Activated naive CD4-positive, alpha-beta T cell (primary cell): ENCODE measurements at places on chromosomes 12 and 14.

GRCh38 chr14:64944041-64944440 is 1.5 kb upstream of the GPX2 start:
- no peak for DNase-seq

DNA sequence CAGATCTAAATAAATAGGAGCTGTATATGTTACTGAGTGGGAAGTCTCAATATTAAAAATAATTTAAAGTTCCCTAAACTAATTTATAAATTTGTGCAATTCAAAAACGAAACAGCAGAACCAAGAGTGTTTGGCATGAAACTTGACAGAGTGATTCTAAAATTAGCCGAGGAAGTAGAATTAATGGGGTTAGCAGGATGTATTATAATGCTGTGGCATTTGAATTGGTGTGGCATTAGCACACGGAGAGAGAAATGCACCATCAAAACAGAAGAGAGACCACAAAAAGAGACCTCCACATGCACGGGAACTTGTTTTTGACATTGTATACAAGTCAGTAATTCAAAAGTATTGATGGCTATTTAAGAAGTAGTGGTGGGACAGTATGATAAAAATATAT is 366.0 kb upstream of the RGS6 start:
- DNase-seq = no peak

- no peak for DNase-seq
These were observed 7.0 kb downstream of the MLF2 start for GRCh38 chr12:6745741-6746525.

GRCh38 chr12:117097159-117097558 is 2.1 kb downstream of the TESC start:
- no peak for DNase-seq

- no peak for DNase-seq
These were observed 17.1 kb downstream of the POU6F1 start for GRCh38 chr12:51200806-51201205.

DNA sequence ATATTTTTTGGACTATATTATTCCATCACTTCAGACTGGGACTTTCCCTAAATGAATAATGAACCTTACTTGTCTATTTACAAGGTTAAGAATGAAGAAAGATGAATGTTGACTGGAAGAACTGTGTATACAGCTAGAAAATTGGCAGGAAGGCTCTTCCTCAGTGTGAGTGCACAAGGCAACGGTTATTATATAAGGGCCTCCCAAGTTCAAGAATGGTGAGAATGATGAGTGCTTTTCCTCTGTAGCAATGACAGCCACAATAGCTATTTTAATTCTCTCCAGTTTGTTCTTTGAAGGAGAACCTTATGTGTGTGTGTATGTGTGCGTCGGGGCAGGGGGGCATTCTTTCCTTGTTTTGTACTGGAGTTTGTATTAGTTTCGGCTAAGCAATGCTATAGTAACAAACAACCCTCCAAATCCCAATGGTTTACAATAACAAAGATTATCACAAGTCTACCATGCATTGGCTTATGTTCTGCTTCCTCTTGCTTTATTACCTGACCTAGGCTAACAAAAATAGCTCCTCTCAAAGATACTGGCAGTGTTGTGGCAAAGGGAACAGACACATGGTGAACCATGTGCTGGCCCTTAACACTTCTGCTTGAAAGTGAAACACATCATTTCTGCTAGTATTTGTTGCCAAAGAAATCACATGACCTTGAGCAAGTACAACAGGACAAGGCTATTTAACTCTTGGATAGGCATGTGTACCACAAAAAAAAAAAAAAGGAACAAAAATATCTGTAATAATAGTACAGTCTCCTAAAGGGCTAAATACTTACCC is 139.5 kb downstream of the RMST start:
- DNase-seq = no peak

DNA sequence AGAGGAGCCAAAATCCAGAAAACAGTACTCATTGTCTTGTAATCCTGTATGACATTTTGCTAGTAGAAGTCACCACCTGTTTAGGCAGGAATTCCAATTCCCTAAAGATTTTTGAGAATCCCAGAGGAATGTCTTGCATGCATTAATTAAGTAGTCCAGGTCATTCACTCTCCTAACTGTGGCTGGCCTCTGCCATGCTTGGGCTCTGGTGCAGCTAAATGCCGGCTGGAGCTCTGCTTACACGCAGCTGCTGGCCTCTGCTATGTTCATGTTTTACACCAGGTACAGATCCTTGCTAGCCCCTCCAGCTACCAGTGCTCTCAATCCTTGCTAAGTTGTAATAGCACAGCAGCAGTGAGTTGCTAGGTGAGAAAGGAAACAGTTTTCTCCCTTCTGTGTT is 16.3 kb upstream of the HIF1A start:
- DNase-seq = no peak

GRCh38 chr14:50357124-50357523 is 39.6 kb downstream of the CDKL1 start:
- no peak for DNase-seq

- DNase-seq = no peak
These were observed 810 bp upstream of the TMBIM4 start for GRCh38 chr12:66170606-66171005.

DNA sequence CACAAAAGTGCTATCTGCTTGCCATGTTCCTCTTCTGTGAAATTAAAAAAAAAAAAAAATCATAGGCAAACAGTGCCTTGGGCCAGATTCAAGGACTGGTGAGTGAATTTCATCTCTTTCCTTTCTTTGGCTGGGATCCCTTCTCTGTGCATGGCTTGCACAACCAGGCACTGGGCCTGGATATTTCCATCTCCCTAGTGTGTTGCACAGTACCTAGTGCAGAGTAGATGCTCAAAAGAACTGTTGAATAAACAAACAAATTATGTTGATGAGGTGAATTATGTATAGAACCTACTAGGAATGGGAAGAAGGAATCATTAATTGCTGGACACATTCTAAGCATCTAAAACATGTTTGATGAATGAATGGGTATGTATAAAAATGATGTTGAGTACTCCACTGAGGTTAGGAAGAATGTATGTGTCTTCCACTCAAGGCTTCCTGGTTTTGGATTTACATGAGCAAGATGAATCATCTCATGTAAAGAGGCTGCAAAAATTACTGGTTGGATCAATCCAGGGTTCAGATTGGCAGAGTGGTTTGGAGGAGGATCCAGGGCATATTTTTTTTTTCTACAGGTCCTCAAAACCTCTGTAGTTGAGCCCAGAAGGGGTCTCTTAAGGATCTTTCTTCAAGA is 93.2 kb downstream of the EMP1 start:
- DNase-seq = no peak

DNA sequence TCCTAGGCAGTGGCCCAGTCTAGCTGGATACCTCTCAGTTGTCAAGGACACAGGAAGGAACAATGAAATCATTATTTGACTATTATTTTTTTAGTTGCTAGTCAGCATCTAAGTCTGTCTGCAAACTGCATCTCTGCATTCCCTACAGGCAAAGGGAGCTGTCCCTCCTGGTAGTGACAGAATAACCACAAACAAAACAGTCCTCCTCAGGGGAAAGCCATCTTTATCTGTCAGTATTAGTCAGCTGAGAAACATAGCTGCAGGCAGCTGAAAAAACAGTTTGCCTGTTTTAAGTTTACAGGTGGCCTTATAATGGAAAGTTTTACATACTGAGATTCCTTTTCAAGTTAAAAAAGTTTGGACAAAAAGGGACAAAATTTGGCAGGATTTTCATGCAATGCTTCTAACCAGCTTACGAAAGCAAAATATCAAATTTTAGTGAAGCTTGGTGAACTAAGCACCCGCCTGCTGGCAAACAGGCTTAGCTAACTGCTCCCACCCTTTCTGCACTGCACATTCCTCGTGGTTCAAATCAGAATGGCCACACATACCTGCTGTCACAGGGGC is 29.5 kb downstream of the SLC25A21 start:
- DNase-seq = no peak

- no peak for DNase-seq
These were observed 2.5 kb downstream of the SCN8A start for GRCh38 chr12:51593539-51593938.

GRCh38 chr14:52051251-52051650 is 17.6 kb downstream of the NID2 start:
- DNase-seq = no peak

GRCh38 chr14:100416081-100416680 is 93.0 kb downstream of the SLC25A47 start:
- DNase-seq = no peak

DNA sequence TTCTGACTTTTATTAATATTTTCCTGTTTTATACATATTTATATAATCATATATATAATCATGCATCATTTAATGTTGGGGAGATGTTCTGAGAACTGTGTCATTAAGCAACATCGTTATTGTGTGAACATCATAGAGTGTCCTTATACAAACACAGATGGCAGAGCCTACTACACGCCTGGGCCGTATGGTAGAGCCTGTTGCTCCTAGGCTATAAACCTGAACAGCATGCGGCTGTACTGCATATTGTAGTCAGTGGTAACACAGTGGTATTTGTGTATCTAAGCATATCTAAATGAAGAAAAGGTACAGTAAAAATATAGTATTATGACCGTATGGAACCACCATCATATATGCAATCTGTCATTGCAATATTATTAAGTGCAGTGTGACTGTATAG is 44.7 kb upstream of the BCL7A start:
- no peak for DNase-seq

DNA sequence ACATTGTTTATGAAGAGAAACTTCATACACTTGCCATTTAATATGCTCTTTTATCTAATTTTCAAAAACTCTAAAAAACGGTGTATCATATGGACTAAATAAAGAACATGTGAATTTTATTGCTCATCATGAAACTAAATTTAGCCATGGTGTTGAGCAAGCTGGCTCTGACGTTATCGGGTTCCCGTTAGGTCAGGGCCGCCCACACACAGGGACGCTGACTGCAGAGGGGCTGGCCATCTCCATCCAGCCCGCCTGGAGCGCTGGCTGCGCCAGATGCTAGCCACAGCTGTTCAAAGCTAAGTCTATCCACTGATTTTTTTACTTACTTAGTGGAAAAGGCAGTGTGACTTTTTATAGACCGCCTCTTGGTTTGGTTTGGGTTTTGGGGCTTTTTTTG is 36.5 kb upstream of the DYNC1H1 start:
- no peak for DNase-seq

DNA sequence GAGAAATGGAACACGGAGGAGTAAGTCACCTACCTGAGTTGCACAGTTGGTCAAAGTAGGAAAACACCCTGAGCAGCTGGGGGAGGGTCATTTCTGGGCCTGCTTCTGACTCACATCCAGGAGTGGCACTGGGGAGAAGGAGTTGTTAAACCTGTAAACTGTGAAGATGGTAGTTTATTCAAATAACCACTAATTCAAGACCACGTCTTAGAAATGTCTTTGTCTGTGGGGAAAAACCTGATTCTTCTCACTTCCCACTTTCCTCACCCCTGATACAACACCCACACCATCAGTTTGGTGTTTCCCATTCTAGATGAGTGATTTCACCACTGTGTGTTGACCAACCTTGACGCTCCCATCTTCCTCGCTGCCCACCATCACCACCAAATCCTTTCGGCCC is 207.1 kb downstream of the ANO4 start:
- no peak for DNase-seq

DNA sequence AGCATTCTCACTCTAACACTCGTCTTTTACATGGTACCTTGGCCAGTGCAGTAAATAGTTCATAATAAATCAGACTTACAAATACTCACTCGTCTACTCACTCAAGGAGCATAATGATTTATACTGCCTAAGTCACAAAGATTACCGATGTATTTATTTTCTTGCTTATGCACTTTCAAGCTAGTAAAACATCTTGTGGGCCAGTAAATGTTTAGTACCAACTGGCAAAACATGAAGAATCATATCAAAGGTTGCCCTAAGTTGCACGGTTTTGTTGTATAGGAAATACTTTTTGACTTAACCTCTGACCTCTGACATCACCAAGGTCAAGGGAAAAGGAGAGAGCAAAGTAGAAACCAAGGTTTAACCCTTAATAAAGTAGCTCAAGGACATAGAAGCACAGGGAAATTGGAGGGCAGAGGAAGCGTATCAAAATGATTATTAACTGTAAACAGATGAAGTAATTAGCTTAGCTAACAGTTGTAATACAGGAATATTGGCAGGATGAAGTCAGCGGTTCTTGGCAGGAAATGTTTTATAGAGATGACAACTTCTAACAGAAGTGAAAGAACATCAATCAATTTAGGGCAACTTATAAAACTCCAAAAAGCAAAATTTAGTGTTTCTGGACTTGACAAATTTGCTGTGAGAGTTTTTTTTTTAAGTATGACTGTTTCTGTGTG is 131.9 kb downstream of the HMGA2 start:
- DNase-seq = no peak

DNA sequence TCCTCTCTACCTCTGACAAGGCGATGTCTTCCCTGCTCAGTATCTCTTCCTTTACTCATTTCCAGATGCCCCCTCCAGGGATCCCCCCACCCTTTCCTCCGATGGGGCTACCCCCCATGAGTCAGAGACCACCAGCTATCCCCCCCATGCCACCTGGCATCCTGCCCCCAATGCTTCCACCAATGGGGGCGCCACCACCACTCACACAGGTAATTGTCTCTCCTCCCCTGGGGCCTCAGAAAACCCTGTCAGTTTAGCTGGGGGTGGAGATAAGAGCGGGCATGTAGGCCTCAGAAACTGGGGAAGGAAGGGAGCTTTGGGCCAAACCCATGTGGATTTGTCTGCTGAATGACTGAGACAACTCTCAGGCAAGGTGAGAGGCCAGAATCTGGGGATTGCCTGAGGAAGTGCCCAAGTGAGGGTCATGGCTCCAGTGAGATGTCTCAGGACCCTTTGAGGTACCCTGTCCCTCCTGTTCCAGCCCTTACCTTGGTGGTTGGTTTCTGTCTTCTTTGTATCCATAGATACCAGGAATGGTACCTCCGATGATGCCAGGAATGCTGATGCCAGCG is 8.1 kb downstream of the PRPF40B start:
- DNase-seq = no peak

GRCh38 chr14:57692671-57693070 is 173.2 kb downstream of the SLC35F4 start:
- no peak for DNase-seq

- DNase-seq = no peak
These were observed 13.3 kb upstream of the PUS1 start for GRCh38 chr12:131915823-131916222.

DNA sequence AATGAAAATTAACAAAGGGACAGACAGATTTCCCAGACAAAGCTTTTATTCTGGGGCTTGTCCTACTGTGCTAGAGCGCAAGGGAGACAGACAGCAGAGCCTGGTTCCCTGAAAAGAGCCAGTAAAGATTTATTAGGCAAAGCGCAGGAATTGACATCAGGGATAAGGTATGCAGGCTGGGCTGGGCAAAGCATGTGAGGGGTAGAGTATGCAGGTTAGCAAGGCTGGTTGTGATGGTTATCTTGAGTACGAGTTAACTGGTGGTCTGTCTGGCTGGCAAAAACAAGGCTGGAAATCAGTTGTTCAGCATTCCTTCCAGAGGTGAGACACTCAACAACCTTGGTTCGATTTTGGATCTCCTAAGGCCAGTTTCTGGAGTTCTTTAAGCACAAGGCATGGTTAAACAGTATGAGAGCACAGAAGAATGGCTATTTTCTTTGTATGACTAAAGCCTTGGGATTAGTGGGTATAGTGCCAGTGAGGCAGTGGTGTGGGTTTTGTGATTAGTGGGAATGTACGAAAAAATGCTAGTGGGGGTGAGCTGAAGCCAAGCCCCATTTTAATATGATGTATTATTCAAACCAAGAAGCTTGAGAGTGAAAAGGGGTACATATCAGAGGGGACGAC is 30.9 kb downstream of the BTBD7 start:
- no peak for DNase-seq

- DNase-seq = no peak
These were observed 2.8 kb upstream of the A2ML1 start for GRCh38 chr12:8819666-8819980.

GRCh38 chr12:99915251-99916082 is 69.3 kb downstream of the ANKS1B start:
- DNase-seq = no peak

- DNase-seq = no peak
These were observed 265.0 kb downstream of the SSPN start for GRCh38 chr12:26460361-26460760.
